ENCODE measurements at places on chromosomes 11 and 22. TPM values are rescaled to one million over a fixed set of nuclear protein-coding genes. Genes with fewer than 3 reads are reported as not detected.

- DNase-seq = no peak
Measured at GRCh38 chr11:17186932-17187692, 20.7 kb downstream of the PIK3C2A start.

- no peak for DNase-seq
Measured at GRCh38 chr11:90438069-90438468, 215.2 kb upstream of the CHORDC1 start.

DNA sequence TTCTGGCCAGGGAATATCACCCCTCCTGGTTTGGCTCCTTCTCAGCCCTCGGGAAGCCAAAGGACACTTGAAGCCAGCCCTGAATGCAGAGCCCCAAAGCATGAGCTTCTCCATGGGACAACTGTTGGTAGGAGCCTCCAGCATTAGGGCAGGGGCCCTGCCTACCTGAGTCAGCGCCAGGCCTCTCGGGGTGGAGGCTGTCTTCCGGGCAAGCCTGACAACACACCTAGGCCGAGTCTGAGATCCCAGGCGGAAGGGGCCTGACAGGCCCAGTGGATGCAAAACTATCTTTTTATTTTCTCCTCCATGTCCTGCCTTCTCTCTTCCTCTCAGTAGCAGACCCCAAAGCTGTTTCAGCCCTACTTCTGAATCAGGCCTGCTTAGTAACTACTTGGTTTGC, 27.6 kb downstream of the RCOR2 start:
- no peak for DNase-seq

DNA sequence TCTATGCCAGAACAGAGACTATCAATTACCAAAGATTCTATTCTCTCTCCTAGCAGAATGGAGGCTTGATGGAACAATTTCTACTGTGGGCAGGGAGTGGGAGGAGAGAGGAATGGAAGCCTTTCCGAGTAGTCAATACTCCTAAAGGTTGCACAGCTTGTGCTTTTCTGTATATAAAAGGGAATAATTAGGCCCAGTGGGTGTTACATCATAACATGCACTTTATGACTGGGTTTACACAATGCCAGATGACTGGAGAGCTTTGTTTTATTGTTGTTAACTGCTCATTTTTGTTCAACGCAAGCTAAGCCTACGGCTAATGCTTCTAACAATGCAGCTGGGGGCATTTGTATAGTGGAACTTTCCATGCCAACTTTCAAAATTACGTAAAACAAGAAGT, 2237.9 kb upstream of the RAG2 start:
- no peak for DNase-seq

Gene RFPL3
- total RNA-seq = not detected

GRCh38 chr11:101745756-101746155, 161.9 kb upstream of the TRPC6 start:
- no peak for DNase-seq

DNA sequence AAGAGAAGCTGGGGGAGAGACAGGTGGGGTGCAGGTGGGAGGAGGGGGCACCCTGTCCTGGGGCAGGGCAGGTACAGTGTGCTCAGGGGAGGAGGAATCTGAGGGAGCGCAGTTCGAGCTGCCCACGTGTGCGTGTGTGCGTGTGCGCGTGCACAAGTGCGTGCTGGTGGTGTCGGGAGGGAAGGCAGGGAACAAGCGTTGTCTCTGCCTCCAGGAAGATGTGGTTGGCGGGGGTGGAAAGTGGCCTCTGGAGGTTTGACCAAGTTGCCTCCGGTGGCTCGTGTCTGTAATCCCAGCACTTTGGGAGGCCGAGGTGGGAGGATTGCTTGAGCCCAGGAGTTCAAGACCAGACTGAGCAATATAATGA, 49.9 kb upstream of the THY1 start:
- no peak for DNase-seq

GRCh38 chr11:125301346-125301745, 136.8 kb downstream of the PKNOX2 start:
- DNase-seq = no peak

DNA sequence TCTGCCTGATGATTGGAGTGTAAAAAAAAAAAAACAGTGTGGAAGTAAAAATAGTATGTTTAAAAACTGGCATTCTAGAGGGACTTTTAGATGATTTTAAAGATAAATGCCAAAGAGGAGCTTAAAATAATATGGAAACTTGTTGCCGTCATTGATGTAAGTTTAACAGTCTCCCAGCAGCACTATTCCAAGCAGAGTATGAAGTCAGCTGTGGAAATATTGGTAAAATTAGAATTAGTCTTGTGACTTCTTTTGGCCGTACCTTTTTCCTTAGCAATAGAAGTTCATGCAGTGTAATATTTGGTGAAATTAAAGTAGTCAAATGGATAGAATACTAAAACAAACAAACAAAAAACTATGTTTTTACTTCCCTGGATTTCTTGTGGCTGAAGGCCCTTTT, 134.9 kb downstream of the METTL15 start:
- no peak for DNase-seq

- peak; percentile 42 for DNase-seq
Measured at GRCh38 chr22:21816787-21817496, 50.5 kb downstream of the MAPK1 start.

DNA sequence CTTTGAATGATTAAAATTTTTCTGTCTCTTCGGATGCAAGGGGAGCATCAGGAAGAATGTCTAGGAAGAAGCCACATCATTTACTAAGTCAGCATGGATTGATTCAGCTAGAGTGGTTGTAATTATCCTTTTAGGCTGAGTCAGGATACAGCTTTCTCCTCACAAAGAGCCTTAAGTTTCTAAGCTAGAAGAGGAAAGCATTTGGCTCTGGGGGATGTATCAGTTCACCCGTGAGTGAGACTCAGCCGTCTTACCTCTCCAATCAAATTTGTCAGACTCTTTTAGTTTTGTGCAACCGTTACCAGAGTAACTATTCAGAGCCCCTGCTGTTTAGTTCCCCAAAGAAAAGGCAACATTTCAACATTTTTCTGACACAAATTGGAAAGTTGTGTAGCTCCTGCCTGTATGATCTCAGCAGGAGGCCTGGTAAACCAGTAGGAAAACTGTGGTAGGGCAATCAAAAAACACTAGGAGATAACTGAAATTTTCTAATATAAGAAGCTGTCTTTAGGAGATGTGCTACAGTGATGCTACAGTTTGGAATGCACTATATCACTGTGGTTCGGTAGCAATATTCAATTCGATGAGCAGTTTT, 432.4 kb upstream of the LUZP2 start:
- no peak for DNase-seq

DNA sequence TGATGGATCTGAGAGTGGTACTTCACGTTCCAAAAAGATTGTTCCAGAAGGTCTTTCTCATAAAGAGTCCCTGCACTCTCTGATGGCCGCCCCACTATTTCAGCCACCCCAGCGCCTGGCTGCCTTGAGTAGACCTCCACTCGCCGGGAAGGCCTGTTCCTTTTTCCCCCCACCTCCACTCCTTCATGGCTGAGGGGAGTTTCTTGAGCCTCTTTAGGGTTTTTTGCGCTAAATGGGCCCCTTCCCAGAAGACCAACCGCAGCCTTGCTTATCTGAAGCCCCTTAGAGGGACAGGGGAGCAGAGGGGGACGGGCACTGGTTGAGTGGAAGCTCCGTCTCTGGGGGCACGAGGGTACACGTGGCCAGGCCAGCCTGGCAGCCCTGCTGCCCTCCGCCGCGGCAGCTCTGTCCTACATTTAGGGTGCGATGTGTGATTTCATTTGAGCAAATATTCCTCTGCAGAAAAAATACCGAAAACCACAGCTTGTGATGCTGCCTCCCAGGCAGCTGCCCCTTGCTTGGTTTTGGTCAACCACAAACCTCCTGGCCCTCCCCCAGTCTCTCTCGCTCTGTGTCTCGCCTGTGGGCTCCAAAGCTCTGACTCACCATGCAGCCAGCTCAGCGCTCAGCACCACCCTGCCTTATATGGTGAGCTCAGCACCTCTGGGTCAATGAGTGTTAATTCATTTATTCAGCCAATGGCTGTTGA, 88.7 kb downstream of the TP53I11 start:
- peak; percentile 81 for DNase-seq

- DNase-seq = no peak
Measured at GRCh38 chr11:122158171-122158570, 42.2 kb upstream of the BLID start.

DNA sequence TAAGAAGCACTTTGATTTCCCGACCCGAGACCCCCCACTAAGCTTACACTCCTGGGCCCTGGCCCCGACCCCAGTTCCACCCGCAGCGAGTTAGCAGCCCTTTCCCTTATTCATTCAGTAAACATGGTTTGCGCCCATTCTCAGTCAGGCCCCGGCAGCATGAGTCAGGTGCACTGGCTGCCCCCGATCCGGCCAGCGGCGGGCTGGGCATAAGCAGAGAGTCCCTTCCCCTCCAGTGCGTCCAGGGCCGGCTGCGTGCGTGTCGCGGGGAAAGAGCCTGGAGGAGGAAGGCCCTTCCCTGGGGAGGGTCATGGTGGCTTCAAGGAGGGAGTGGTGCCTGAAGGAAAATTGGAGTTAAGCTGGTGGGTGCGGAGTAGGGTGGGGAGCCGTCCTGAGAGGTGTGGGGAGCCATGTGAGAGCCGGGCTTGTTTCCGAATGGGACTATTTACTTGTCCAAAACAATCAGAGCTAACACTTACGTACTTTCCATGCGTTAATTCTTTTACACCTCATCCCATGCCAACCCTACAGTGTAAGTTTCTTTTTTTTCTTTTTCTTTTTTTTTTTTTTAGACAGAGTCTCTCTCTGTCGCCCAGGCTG, 657 bp downstream of the IGHMBP2 start:
- peak; percentile 59 for DNase-seq

Gene H19
- total RNA-seq = 0.64 TPM

DNA sequence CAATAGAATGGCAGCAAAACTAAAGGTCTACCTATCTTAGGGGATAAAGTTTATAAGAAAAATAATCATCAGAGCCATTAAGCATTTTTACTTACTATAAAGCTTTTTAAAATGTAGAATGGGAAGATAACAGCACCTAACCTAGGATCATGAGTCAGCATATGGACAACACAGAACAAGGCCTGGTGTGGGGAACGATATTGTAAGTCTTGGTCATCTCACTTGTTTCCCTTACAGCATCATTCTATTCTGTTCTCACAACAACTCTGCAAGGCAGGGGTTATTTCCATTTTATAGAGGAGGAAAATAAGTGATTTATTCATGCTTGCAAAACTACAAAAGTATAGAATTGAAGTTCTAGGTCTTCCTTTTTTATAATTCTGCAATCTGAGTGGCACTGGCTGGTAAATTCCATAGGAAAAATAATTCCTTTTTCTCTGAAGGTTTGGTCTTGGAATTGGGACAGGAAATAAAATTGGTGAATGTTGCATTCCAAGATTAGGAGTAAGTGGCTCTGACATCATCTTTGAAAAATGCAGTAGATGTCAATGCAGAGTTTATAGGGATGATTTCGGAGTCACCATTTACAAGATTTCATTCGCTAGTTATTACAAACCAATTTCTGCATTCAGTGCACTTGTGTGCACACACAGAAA, 423.0 kb downstream of the DYNC2H1 start:
- DNase-seq = no peak

Gene APOL5
- total RNA-seq = not detected

Gene SLC5A4
- total RNA-seq = not detected

DNA sequence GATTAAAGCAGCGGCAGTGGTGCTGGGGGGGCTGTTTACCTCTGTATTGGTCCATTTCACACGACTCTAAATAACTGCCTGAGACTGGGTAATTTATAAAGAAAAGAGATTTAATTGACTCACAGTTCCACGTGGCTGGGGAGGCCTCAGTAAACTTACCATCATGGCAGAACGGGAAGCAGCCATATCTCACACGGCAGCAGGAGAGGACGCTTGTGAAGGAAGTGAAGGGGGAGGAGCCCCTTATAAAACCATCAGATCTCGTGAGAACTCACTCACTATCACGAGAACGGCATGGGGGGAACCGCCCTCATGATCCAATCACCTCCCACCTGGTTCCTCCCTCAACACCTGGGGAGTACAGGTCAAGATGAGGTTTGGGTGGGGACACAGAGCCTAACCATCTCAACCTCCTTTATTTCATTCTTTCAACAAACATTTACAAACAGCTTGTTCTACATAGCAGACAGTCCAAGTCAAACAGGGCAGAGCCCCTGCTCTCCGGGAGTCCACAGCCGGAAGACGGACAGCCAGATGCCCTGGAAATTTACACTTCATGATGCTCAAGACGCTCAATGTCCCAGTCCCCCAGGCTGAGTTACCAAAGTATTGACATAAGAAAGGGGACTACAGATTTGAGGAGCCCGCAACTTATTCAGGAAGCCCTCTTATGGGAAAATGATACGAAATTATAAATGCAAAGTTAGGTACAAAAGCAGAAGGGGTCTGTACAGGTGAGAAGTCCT, 26.3 kb upstream of the HMGXB4 start:
- DNase-seq = no peak

DNA sequence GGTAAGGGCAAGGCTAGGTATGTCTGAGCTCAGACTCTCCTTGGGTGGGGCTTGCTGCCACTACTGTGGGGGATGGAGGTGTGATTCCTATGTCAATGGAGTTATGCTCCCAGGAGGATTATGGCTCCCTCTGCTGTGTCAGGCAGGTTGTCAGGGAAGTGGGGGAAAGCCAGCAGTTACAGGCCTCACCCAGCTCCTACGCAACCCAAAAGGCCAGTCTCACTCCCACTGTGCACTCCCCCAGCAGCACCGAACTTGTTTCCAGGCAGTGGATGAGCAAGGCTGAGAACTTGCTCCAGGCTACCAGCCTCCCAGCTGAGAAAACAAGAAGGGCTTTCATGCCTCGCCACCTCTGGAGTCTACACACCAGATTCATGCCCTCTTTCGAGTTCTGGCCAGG, 18.2 kb downstream of the C11orf91 start:
- DNase-seq = no peak

- DNase-seq = no peak
Measured at GRCh38 chr22:33923660-33924246, 3.5 kb upstream of the LARGE1 start.

DNA sequence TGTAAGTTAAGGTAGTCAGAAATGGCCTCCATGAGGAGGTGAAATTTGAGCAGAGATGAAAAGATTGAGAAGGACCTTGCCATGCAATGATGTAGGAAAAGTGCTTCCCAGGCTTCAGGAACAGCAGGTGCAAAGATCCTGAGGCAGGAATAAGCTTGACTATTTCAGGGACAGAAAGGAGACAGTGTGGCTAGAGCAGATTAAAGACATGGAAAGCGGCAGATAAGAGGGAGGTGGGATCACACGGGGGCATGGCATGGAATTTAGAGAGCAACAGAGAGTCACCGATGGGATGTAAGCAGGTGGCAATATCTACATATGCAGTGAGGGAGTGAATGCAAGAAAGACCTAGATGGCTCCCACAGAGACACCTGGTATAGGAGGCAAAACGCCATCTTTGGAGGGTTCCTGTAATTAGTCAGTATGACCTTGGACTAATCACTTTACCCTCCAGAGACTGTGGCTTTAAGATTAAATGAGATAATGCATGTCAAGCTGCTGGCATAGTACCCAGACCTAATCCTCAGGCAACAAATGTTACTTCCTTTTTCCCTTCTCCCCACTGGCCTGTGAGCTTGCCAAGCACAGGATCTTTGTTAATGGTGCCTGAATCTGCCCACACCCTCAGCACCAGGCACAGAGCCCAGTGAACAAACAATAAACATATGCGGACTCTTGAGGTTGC, 24.6 kb upstream of the ACER3 start:
- no peak for DNase-seq
